ENCODE measurements at places on chromosomes 2 and 18.

- DNase-seq, result no peak
Measured at GRCh38 chr2:204842661-204843485, 297.6 kb downstream of the PARD3B start.

- no peak for DNase-seq
Measured at GRCh38 chr18:9038277-9038871, 64.1 kb upstream of the NDUFV2 start.

DNA sequence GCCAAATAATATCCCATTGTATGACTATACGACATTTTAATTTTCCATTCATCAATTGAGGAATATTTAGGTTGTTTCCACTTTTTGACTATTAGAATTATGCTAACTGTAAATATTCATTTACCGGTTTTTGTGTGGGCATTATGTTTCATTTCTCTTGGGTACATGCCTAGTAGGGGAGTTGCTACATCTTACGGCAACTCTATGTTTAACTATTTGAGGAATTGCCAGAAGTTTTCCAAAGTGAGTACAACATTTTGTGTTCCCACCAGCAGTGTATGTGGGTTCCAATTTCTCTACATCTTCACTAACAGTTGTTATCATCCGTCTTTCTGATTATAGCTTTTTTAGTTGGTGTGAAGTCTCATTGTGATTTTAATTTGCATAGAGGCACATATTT is 1.6 kb upstream of the KDSR start:
- no peak for DNase-seq

DNA sequence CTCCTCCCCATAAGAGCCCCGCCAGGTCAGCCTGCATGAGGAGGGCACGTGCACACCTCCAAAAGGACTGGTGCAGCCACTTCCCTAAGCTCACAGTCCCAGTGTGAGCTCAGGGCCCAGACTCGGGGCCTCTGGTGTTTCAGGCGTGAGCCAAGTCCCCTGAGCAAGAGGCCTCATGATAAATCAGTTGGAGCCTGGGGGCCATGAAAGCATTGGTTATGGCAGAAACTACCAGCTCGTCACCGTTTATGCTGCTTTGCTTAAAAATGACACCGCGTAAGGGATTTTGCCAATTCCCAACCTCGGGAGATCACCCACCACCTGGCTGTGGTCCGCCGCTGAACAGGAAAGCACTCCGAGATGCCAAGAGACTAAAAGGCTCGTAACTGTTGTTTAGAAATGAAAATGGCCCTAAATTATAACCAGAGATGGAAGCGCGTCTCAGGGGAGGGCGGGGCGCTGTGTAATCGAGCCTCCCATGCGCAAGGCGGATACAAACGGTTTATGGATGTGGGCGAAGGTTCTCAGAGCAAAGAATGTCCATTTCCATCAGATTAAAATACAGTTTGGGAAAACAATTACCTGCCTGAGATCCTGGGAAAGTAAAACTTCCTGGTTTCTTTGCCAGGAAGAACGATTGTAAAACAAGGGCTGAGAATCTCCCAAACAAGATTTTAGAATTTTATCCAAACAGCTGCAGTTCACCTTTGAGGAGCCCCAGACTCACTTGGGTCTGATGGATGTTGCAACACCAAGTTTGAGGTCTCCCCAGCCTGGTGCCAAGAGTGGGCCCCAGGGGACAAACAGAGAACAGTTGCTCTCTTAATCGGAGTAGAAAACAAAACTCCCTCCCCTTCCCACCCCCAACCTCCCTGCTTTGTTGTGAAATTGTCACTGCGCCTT is 141.4 kb downstream of the BCL2 start:
- DNase-seq, result no peak

GRCh38 chr18:57086163-57086562 is 60.7 kb upstream of the BOD1L2 start:
- DNase-seq, result no peak

DNA sequence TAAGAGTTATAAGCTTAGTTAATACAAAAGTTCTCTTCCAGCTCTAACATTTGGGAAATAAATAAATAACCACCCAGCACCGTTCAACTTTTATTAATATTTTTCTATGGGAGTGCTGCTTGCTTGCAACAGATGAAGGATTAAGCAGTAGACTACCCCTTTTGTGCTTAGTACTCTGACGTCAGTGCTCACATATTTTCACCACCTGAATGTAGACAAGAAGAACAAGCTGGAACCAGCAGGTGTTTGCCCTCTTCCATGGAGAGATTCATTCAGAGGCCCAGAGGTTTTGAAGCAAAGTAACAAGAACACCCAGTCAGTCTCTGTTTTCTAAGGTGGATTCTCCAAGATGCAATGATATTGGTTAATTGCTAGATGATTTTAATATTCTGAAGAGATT is 307.1 kb upstream of the PIK3C3 start:
- no peak for DNase-seq

Measured in activated T-helper 1 cell treated with anti-CD3 and anti-CD28 coated beads, Interleukin-2, amount 50 U/mL, for 16 hours (primary cell).